ENCODE measurements at places on chromosomes 6 and 20.

DNA sequence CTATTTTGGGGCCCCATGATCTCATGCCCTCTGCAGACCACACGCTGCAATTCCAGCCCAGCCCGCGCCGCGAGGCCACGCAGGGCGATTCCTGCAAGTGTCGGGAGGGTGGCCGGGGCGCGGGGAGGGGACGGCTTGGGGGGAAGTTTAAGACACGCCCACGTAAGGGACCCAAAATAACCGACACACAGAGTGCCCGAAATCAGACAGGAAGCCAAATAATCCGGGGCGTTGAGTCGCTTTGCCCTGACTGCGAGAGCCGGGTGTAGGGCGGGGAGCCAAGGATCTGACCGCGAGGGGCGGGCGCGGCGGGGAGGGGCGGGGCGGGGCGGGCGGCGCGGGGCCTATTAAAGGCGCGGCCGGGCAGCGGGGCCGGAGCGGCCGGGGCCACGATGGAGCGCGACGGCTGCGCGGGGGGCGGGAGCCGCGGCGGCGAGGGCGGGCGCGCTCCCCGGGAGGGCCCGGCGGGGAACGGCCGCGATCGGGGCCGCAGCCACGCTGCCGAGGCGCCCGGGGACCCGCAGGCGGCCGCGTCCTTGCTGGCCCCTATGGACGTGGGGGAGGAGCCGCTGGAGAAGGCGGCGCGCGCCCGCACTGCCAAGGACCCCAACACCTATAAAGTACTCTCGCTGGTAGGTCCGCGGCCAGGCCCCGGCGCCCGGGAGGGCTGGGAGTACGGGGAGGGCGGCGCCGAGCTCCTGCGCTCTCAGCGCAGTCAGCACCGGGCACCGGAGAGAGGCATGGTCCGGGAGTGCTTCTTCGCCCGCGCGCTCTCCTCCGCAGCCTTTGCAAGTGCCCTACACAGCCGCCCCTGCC, at the start of gene ENPP1:
ENPP1 (plus strand) TSS at position 377 of the 816 bp plus-strand sequence; CDS start at position 393, 16 bp downstream.
- no peak for DNase-seq

- no peak for DNase-seq
Measured at GRCh38 chr6:21000331-21000801, 466.1 kb downstream of the CDKAL1 start.

DNA sequence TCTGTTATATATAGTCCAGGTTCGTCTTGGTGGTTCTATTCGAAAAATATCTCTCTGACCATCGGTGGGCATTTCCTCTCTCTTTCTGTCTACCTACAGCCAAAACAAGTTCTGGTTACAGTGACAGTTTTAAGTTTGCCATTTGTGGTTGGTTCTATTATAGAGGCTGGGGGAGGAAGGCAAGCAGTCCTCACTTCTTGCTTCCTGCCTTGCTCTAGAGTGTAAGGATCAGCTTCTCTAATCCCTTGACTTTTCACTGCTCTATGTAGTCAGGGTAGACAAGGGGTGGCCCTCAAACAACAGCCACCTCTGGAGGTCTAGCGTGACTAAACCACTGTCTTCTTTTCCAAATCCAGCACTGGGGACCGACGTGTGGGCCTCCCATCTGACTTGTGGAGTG, 16.1 kb downstream of the E2F3 start:
- no peak for DNase-seq

DNA sequence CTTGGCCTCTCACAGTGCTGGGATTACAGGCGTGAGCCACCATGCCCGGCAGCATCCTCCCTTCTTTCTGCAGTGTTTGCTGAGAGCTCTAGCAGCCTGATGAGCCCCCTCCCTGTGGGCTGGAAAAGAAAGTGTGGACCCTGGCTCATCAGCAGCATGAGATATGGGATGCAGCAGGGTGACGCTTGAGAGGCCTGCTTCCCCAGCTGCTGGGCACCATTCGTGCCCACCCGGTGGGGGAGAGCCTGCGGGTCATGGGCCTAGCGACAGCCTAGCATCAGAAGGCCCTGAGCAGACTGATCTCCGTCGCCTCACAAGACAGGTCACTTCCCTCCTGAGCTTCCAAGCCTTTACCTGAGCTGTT, 16.0 kb upstream of the CCDC167 start:
- no peak for DNase-seq

DNA sequence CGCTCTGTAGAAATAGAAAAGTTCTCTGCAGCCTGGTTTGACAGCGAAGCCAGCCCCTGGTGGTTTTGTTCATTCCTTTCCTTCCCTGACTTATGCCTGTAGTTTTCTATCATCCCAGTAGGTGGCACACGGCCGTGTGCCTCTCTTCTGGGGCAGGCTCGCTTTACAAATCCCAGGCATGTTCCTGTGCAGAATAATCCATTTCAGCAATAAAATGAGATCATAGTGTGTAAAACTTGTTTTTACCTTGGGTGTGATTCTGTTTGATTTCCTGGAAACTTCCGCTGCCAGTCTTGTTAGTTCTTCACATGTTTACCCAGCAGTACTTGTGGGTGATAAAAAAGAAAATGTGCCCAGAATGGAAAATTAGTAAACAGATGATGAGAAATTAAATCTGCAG, 7.4 kb upstream of the INSM1 start:
- no peak for DNase-seq

DNA sequence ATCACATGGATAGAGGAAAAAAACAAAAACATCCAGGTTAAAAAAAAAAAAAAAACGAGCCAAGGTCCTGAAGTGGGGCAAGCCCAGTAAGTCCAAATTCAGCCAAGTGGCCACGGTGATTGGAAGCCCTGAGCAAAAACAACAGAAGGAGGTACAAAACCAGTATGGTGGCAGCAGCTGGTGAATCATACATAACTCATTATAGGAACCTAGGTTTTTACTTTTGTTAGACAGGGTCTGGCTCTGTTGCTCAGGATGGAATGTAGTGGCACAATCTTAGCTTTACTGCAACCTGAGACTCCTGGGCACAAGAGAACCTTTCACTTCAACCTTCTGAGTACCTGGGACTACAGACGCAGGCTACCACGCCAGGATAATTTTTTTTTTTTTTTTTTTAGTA, 22.7 kb upstream of the MYB start:
- DNase-seq = no peak

DNA sequence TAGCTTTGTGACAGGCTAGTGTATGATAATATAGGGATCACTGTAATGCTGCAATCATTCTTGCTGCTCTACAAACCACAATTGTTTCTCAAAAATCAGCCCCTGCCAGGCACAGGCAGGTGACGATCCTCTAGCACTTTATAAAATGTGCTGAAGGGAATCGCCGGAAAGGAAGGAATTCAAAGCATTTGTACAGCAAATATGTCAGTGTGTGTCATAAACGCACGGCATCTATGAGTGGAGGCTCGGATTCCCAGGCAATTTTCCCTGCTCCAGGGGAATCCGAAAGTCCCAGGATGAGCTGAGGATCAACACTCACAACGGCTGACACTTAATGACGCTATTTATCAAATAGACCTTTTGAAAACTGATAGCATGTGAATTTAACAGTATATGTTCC, 1.4 kb downstream of the PHACTR1 start:
- no peak for DNase-seq

GRCh38 chr6:160139420-160139851, 17.8 kb downstream of the SLC22A1 start:
- DNase-seq = no peak

- no peak for DNase-seq
Measured at GRCh38 chr20:34334654-34335407, 28.2 kb upstream of the ITCH start.

GRCh38 chr6:103723438-103724322, 1136.0 kb downstream of the HACE1 start:
- no peak for DNase-seq

- no peak for DNase-seq
Measured at GRCh38 chr6:31478186-31478950, 19.6 kb upstream of the MICB start.

GRCh38 chr6:131015025-131015591, 47.9 kb downstream of the EPB41L2 start:
- no peak for DNase-seq

GRCh38 chr6:25560865-25561264, 91.2 kb upstream of the SCGN start:
- no peak for DNase-seq

DNA sequence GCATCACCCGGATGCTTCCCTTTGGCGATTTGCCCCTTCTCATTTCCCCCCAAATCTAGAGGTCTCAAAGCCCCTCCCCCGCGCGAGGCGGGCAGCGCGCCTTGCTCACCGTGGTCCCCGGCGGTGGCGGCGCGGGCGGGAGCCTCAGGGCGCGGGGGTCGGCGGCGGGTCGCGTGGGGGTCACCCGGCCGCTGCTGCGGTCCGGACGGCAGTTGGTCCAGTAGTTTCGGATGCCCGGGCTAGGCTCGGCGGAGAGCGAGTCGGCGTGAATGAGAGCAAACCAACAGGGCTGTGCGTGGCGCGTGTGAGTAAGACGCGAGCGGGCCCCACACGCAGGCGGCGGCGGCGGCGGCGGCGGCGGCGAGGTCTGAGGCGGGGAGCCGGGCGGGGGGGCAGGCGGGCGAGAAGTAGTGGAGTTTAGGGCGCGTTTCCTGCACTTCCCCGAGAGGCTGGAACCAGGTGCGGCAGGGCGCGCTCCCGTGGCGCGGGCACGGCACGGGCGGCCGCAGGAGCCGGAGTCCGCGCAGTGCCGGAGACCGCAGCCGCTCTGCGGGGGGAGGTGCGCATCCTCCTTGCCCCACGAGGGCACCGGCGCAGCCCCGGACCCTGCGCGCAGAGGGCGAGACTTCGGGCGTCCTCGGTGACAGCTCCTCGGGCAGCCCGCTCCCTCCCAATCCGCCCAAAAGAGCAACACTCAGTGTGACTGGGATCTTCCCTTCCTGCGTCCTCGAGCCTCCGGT, 567 bp downstream of the HS3ST5 start:
- no peak for DNase-seq

GRCh38 chr6:56628105-56628504, 14.6 kb downstream of the DST start:
- no peak for DNase-seq

GRCh38 chr20:11159728-11160127, 485.9 kb upstream of the JAG1 start:
- no peak for DNase-seq

DNA sequence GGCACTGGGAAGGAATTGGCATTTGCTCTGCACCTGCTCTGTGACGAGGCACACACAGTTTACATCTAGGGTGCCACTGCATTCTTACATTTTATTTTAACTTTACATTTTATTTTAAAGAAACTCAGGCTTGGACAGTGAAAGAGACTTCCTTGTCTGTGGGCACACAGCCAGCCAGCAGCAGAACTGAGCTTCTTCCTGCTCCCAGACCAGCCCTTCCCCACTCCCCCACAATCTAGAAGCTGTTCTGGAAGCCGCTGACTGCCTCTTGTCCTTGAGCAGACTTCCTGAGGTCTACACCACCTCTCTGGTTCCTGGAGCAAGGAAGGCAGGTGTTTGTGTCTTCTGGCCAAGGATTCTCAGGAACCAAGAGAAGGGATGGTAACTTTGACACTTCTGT, 27.9 kb upstream of the CD93 start:
- DNase-seq = no peak

DNA sequence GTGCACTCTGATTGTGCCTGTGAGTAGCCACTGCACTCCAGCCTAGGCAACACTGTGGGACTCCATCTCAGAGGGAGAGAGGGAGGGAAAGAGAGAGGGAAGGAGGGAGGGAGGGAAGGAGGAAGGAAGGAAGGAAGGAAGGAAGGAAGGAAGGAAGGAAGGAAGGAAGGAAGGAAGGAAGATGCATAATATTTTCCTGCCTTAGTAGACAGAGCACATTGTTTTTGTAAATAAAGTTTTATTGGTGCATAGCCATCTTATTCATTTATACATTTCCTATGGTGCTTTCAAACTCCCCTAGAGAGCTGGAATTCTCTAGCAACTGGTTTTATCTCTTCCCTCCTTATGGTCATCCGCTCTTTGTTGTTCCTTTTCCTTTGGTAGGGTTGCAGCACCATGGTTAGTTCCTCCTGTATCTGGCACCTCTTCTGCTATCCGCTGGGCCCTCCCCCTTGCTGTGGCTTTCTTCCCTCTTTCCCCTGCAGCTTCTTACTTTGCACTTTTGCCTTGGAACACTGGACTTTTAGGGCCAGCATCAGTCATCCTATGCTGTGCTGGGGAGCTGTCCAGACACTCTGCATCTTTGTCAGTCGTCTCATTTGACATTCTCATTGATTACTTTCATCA, 20.2 kb downstream of the GPR6 start:
- no peak for DNase-seq

- no peak for DNase-seq
Measured at GRCh38 chr6:108442770-108443520, 117.8 kb upstream of the FOXO3 start.

- no peak for DNase-seq
Measured at GRCh38 chr6:47832386-47833100, 50.7 kb downstream of the OPN5 start.

- peak; percentile 58 for DNase-seq
Measured at GRCh38 chr6:71473926-71474325, 185.3 kb downstream of the OGFRL1 start.

GRCh38 chr6:113211170-113211569, 646.0 kb upstream of the MARCKS start:
- no peak for DNase-seq

GRCh38 chr6:147715035-147715434, 206.5 kb downstream of the SAMD5 start:
- DNase-seq = no peak

DNA sequence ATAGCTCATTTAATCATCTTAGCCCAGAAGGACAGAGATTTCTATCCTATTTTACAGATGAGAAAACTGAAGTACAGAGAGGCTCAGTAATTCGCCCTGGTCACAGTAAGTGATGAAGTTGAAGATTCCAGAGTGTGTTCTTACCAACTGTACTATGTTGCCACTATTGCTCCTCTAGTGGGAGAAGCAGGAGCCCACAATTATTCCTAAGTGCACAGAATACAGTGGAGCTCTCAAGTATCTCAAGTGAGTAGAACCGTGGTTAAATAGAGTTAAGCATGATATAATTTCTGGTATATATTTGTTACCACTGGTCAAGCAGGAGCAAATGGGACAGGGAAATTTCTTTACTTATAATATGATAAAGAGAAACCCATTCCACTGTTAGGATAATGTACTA, 22.1 kb downstream of the REPS1 start:
- DNase-seq = no peak

GRCh38 chr20:36318166-36318565, 12.0 kb downstream of the DLGAP4 start:
- no peak for DNase-seq

DNA sequence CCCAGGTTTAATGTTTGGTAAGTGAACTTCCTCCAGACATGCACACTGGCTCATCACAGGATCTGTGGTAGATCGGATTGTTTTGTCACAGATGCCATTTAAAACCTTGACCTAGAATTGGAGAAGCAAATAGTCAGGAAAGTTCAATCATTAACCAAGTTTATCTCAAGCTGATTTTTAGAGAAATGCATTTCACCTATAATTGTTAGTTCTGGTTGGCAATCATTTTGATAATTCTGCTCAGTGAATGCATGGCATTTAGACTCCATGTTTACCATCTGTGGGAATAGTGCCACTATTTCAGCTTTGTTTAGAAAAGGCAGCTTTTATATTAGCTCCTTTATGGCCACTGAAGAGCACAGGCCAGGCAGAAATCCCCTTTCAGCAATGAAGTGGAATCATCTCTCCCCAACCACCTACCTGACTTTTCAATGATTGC, 73.9 kb upstream of the IPCEF1 start:
- DNase-seq = no peak

DNA sequence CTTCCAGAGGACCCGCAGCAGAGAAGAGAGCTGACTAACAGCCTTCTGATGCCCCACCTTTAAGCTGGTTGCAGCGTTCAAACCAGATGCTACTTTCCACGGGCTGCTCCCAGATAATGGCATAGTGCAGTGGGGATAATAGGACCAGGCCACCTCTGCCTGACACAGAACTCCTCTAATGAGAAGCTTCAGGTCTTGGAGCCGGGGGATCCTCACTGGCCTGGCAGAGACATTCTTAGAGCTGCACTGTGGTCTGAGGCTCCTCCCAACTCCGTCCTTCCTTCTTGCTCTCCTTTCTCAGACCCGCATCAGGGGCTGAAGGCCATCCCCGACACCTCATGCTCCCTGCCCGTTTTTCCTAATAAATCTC, 206.6 kb upstream of the MARCKS start:
- DNase-seq = no peak
